Aorta (tissue), 5 donors: ENCODE measurements at places on chromosomes 7 and 10. TPM values are rescaled to one million over a fixed set of nuclear protein-coding genes. Genes with fewer than 3 reads are reported as not detected.

SFTPA1 gene
- total RNA-seq: 1.7 TPM

DTX2 gene
- 40.9 TPM for total RNA-seq

PHKG1 gene
- 4.6 TPM for total RNA-seq

LEP gene
- 0.97 TPM for total RNA-seq

SLC18A3 gene
- total RNA-seq: not detected

CRYGN gene
- total RNA-seq: 0.84 TPM

- DNase-seq: no peak
Measured at GRCh38 chr10:33665501-33665900, 331.0 kb upstream of the NRP1 start.

- no peak for DNase-seq
Measured at GRCh38 chr10:42177077-42177792, 461.1 kb downstream of the ZNF33B start.

DNA sequence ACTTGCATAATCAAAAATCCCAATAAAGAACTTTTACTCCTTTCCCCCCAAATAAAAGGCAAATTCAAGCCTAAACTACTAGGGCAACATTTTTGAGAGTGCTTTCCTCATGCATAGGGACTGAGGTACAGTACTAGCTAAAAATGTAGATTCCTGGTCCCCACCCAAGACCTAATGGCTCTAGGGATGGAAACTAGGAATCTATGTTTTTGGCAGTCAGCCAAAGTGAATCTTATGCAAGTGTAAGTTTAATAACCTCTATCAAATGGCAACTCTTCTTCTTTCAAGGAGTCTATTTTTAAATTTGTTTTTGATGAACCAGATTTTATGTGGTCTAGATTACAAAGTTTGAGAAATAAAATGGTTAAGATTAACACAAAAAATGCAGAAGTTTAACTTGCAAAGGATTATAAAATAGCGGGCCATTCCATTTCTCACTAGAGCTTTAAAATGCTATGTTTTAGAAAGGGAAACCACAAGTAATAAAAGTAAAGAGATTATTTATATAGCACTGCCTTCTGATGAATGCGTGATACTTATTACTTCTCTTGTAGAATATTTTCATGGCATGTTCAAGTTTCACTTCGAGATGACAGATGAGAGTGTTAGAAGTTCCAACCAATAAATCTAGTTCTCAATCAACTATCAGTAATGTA lies 70.4 kb upstream of the MDFIC start:
- DNase-seq: no peak

- DNase-seq: no peak
Measured at GRCh38 chr10:3131098-3131497, 41.5 kb downstream of the PITRM1 start.

GRCh38 chr10:1553951-1554350 lies 183.4 kb downstream of the ADARB2 start:
- DNase-seq: peak; percentile 39

GRCh38 chr10:30559180-30559579 lies 70.4 kb downstream of the LYZL2 start:
- no peak for DNase-seq

GRCh38 chr7:34949361-34949760 lies 87.9 kb downstream of the DPY19L1 start:
- no peak for DNase-seq
